NCI-H1105 (cell line): ENCODE measurements at places on chromosomes 13 and 19.

- no peak for DNase-seq
These were observed 4.3 kb upstream of the SLC7A10 start for GRCh38 chr19:33229962-33230361.

GRCh38 chr13:73720216-73720840 is 413.9 kb downstream of the KLF12 start:
- DNase-seq, result no peak

GRCh38 chr19:50314724-50315708 is 14.2 kb downstream of the KCNC3 start:
- no peak for DNase-seq

GRCh38 chr19:53664760-53665159 is 33.0 kb downstream of the DPRX start:
- no peak for DNase-seq

- no peak for DNase-seq
These were observed 1394.1 kb downstream of the PCDH9 start for GRCh38 chr13:65836066-65836465.
